ENCODE measurements at places on chromosomes 3 and 15.

DNA sequence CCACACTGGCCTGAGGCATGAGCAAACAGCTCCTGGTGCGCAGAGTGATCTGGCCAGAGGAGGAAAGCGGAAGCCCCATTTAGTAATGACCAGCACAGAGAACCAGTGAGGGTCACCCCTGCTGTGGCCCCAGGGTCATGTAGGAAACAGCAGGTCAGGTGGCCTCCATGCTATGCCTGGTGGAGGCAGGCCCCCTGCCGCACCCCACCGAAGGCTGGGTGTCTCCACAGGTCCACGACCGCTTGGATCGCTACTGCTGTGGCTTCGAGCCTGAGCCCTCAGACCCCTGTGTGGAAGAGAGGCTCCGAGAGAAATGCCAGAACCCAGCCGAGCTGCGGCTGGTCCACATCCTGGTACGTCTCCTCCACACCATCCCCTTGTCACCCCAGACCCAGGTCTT is 52.6 kb downstream of the POMGNT2 start:
- DNase-seq = no peak

GRCh38 chr3:66561367-66561766 is 60.5 kb upstream of the LRIG1 start:
- DNase-seq = no peak

DNA sequence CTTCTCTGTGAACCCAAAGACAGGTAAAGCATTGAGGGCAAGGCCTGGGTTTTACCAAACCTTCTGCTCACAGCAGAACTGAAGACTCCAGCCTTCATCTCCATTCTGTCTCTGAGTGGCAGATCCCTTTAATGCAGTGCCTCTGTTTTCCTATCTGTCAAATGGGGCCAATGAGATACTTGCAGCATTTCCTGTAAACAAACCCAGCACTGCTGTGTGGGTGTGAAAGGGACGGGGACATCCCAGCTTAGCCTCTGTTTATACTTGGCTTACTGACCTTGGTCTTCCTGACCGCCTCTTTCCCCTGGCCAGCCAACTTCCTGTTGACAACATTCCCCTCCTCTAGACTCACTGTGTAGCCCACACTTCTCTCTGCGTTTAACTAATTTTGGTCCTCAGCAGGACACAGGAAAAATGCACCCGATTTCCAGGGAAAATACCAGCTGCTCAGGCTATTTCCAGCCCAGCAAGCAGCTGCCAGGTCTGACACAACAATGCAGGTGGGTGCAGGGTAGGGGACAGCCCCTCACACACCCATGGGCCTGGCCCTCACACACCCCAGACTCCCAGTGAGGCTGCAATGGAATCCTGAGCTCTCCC is 105.9 kb upstream of the HERC1 start:
- DNase-seq = peak; percentile 98

- peak; percentile 91 for DNase-seq
Measured at GRCh38 chr15:57152666-57153539, 223.4 kb upstream of the CGNL1 start.

GRCh38 chr15:31268108-31268501 is 58.5 kb upstream of the KLF13 start:
- no peak for DNase-seq

GRCh38 chr3:159616234-159616825 is 372.3 kb upstream of the IL12A start:
- peak; percentile 60 for DNase-seq

DNA sequence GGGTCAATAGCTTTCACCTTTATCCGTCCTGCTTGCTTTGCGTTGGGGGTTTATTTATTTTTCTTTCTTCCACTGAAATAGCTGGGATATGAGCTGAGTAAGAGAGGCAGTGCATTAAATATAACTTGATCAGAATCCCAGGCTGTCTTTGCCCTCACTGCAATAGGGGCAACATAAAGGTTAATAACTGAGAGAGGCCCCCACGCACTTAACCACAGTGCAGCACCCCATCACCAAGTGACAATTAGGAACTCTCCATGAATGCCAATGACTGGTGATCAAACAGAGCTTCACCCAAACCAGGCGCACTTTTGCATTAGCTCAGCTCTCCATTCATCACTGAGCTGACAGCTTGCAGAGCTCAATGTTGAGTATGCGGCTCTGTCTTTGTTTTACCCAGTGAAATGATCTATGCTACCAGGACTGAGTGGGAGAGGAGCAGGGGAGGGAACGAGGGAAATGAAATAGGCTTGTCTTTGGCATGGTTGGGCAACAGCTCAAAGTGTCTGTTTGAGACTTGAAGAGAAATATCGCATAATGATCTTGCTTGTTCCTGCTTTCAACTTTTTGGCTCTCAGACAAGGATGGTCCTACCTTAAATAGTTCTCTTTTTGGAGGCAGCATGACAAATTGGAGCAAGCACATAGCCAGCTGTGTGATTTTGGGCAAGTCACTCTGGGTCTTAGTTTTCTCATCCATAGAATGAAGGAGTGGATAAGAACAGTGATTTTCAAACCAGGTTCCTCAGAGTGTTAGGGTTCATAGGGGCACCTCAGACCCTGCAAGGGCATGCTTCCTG is 14.5 kb upstream of the GLCE start:
- no peak for DNase-seq
